ENCODE measurements at places on chromosomes 5 and 9.

GRCh38 chr5:170190436-170191134 is 42.2 kb upstream of the C5orf58 start:
- H3K27me3 ChIP-seq: no peaks in the 10 kb centered on the region
- no peaks in the 10 kb centered on the region for H3K36me3 ChIP-seq
- no peak overlapping the region for H3K4me3 ChIP-seq
- H3K27ac ChIP-seq: no peak overlapping the region
- ATAC-seq: no peak

GRCh38 chr5:147017621-147018020 is 139.1 kb upstream of the PPP2R2B start:
- no peaks in the 10 kb centered on the region for H3K36me3 ChIP-seq
- H3K4me1 ChIP-seq: no peaks in the 10 kb centered on the region
- H3K27ac ChIP-seq: no peak overlapping the region

- H3K4me3 ChIP-seq: no peak overlapping the region
- ATAC-seq: no peak
- peaks cover 7% of the 10 kb centered on the region for H3K36me3 ChIP-seq
Measured at GRCh38 chr9:94728719-94729118, 2.2 kb downstream of the AOPEP start.

DNA sequence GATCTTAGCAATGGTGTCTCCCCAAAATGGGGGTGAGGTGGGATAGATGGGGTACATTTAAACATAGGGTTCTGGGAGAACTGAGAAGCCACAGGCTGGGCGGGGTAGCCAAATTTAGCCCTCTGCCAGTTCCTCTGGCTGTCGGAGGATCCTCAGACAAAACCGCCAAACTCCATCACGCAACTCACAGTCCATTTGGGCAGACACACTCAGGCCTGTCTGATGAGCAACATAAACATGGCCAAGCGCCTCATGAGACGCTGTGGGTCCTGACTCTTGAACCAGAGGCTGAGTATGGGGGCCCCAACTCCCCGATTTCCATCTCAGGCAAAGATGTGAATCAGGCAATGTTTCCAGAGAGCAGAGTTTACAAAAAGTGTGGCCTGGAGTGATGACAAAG is 162.3 kb downstream of the FGF18 start:
- peaks cover 14% of the 10 kb centered on the region for H3K27me3 ChIP-seq
- no peaks in the 10 kb centered on the region for H3K36me3 ChIP-seq
- ATAC-seq: no peak

GRCh38 chr5:79135790-79136553 is 24.4 kb downstream of the BHMT start:
- peaks cover 20% of the 10 kb centered on the region for H3K4me1 ChIP-seq
- no peaks in the 10 kb centered on the region for H3K27me3 ChIP-seq
- H3K4me3 ChIP-seq: no peak overlapping the region
- ATAC-seq: no peak

DNA sequence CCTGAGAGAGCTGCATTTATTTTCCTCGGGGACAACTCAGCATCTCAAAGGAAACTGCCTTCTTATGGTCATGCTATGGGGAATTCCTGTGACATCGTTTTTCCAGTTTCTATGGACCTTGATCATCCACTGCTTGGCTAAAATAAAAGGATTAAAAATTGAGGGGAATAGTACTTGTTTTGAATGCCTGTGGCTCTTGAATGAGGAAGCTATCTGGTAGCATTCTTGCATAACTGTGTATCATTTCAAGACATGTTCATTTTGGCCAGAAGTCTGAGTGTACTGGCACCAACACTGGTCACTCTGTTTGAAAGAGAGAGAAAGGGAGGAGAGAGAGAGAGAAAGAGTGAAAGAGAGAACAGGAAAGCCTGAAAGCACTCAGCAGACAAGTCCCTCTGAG is 116.7 kb downstream of the DOCK2 start:
- no peaks in the 10 kb centered on the region for H3K27me3 ChIP-seq
- no peak overlapping the region for H3K4me3 ChIP-seq
- no peaks in the 10 kb centered on the region for H3K4me1 ChIP-seq
- no peak for ATAC-seq
- H3K27ac ChIP-seq: no peak overlapping the region
- no peaks in the 10 kb centered on the region for H3K36me3 ChIP-seq

DNA sequence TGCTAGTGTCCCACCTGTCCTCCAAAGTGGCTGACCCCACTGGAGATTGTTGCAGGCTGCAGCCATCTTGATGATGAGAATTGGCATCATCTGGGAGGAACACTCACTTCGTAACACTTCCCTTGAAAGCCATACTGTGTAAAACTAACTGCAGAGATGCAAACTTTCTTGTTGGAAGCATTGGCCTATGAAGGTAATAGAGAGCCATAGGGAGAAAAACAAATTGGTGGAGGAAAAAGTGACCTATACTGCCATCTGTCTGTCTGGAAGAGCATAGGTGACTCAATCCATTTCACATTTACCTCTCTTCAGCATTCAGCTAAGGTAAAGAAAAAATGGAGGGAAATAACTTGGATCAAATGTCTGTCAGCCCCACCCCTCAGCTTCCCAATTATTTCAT is 473.4 kb downstream of the NTRK2 start:
- H3K4me1 ChIP-seq: no peaks in the 10 kb centered on the region
- no peak overlapping the region for H3K27ac ChIP-seq
- no peaks in the 10 kb centered on the region for H3K36me3 ChIP-seq

- H3K27ac ChIP-seq: no peak overlapping the region
- H3K27me3 ChIP-seq: no peaks in the 10 kb centered on the region
- H3K4me3 ChIP-seq: no peak overlapping the region
- no peaks in the 10 kb centered on the region for H3K4me1 ChIP-seq
- no peak for ATAC-seq
- H3K36me3 ChIP-seq: no peaks in the 10 kb centered on the region
Measured at GRCh38 chr5:159640446-159640845, 275.8 kb upstream of the ADRA1B start.

DNA sequence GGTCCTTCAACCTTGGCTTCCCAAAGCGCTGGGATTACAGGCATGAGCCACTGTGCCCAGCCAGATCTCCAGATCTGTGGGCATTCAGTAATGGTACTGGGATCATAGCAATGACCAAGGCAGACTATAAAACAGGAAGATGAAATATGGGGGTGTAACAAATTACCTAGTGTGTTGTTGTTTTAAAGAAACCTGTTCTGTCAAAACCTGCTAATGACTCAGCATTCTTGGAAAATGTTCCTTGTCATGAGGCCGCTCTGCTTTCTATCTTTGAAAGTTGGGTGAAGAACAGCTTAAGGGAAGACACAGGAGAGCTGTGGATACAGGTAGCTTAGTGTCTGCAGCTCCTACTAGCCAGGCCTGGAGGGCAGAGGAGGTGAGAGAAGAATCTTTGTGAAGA is 19.4 kb downstream of the TARS1 start:
- H3K27me3 ChIP-seq: no peaks in the 10 kb centered on the region
- ATAC-seq: no peak
- no peak overlapping the region for H3K4me3 ChIP-seq
- peaks cover 100% of the 10 kb centered on the region for H3K36me3 ChIP-seq
- no peak overlapping the region for H3K27ac ChIP-seq

- ATAC-seq: no peak
- no peak overlapping the region for H3K4me3 ChIP-seq
- H3K27me3 ChIP-seq: no peaks in the 10 kb centered on the region
- no peaks in the 10 kb centered on the region for H3K36me3 ChIP-seq
Measured at GRCh38 chr9:7536310-7536939, 263.2 kb downstream of the DMAC1 start.

GRCh38 chr5:145960848-145961600 is 24.6 kb downstream of the SH3RF2 start:
- no peak overlapping the region for H3K4me3 ChIP-seq
- no peaks in the 10 kb centered on the region for H3K4me1 ChIP-seq
- H3K27ac ChIP-seq: no peak overlapping the region
- H3K36me3 ChIP-seq: no peaks in the 10 kb centered on the region
- ATAC-seq: no peak

- ATAC-seq: no peak
- no peak overlapping the region for H3K27ac ChIP-seq
- no peaks in the 10 kb centered on the region for H3K36me3 ChIP-seq
- no peaks in the 10 kb centered on the region for H3K4me1 ChIP-seq
- no peaks in the 10 kb centered on the region for H3K27me3 ChIP-seq
Measured at GRCh38 chr9:25557645-25558300, 120.5 kb downstream of the TUSC1 start.

DNA sequence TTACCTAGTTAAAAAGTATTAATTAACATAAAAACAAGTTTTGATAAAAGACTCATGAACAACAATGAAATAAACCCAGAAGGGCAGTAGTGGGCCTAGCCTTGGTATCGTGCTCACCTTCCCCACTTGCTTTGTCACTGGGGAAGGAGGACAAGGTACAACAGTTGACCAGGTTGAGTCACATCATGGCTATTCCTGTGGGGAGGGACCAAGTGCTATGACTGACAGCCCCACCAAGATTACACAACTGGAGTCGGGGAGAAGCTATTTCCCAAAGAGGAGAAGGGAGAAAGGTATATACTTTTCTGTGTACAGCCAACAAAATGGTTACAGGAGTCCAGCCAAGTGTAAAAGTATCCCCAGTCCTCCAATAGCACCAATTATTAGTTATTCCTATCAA is 251.3 kb upstream of the RFX3 start:
- H3K4me3 ChIP-seq: no peak overlapping the region
- no peak overlapping the region for H3K27ac ChIP-seq
- no peak for ATAC-seq
- no peaks in the 10 kb centered on the region for H3K36me3 ChIP-seq

DNA sequence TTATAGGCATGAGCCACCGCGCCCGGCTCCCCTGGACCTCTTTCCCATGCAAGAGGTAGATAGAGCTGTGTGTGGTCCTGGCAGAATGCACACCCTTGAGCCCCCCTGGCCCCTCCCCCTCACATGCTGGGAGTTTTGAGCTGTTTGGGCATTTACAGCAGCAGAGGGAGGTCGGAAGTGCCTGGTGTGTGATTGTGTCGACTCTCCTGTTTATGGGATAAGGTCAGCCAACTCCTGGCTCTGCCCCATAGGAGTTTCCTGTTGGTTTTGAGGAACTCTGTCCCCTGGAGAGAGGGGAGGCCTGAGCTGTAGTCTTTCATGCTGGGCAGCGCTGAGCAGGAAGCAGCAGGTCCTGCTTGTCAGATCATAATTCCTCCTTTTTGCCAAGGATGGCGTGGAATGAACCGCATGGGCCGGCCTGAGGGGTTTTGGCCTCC is 6.0 kb downstream of the LRRC8A start:
- no peak overlapping the region for H3K4me3 ChIP-seq
- H3K4me1 ChIP-seq: peaks cover 98% of the 10 kb centered on the region
- peak overlapping the region; percentile 97 for H3K27ac ChIP-seq
- H3K27me3 ChIP-seq: no peaks in the 10 kb centered on the region
- H3K36me3 ChIP-seq: peaks cover 58% of the 10 kb centered on the region

DNA sequence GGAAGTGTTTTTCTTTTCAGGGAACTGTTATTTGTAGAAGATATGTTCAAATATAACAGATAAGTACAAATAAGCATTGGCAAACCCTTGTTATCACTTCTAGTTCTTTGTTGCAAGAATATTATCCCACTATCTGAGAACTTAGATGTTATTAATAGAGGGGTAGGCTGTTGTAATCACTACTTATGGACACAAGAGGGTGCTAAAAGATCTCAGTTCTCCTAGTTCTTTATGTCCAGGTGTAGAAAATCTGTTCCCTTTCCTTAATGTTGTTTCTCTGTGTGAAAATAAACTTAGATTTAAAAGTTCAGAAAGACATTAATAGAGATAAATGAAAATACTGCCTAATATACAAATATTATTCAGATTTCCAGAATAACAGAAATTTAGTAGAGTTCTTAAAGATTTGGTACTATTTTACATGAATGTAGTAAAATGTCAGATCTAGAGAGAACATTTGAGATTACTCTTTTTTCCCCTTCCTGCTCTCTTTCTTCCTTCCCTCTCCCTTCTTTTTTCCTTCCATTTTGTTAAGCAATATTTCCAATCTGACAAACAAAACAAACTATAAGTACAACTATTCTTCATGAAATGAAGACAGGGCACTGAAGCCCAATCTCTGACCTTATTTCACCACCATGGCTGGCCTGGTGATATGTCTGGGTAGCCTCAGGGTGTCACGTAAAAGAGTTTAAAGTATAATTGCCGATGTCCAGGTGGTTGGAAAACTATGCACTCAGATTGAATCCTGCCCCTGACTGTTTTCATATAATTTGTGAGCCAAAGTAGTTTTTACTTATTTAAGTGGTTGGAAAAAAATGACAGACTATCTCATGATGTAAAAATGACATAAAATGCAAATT is 43.6 kb upstream of the C5orf46 start:
- H3K27me3 ChIP-seq: no peaks in the 10 kb centered on the region
- H3K27ac ChIP-seq: no peak overlapping the region
- no peak for ATAC-seq
- H3K36me3 ChIP-seq: no peaks in the 10 kb centered on the region
- no peak overlapping the region for H3K4me3 ChIP-seq
- no peaks in the 10 kb centered on the region for H3K4me1 ChIP-seq

GRCh38 chr9:134061019-134061687 is 6.7 kb downstream of the BRD3 start:
- no peak overlapping the region for H3K27ac ChIP-seq
- H3K36me3 ChIP-seq: no peaks in the 10 kb centered on the region
- no peak overlapping the region for H3K4me3 ChIP-seq
- peaks cover 6% of the 10 kb centered on the region for H3K4me1 ChIP-seq

- no peak overlapping the region for H3K27ac ChIP-seq
- H3K27me3 ChIP-seq: peaks cover 31% of the 10 kb centered on the region
- H3K4me1 ChIP-seq: no peaks in the 10 kb centered on the region
Measured at GRCh38 chr5:6405591-6405990, 27.2 kb upstream of the MED10 start.

GRCh38 chr5:146218168-146218567 is 14.8 kb downstream of the RBM27 start:
- H3K4me1 ChIP-seq: no peaks in the 10 kb centered on the region
- no peaks in the 10 kb centered on the region for H3K27me3 ChIP-seq
- H3K27ac ChIP-seq: no peak overlapping the region
- no peak overlapping the region for H3K4me3 ChIP-seq

- H3K4me3 ChIP-seq: no peak overlapping the region
- peaks cover 8% of the 10 kb centered on the region for H3K4me1 ChIP-seq
- H3K27me3 ChIP-seq: no peaks in the 10 kb centered on the region
- ATAC-seq: no peak
Measured at GRCh38 chr5:168766426-168766700, 187.2 kb upstream of the PANK3 start.

- H3K27ac ChIP-seq: no peak overlapping the region
- H3K4me3 ChIP-seq: no peak overlapping the region
- ATAC-seq: no peak
- H3K4me1 ChIP-seq: no peaks in the 10 kb centered on the region
- H3K27me3 ChIP-seq: no peaks in the 10 kb centered on the region
Measured at GRCh38 chr5:79853676-79854418, 137.2 kb downstream of the MTX3 start.

GRCh38 chr9:132077881-132078698 is 1.6 kb downstream of the MED27 start:
- H3K36me3 ChIP-seq: peaks cover 31% of the 10 kb centered on the region
- no peak for ATAC-seq
- H3K4me3 ChIP-seq: peak overlapping the region; percentile 82
- H3K27ac ChIP-seq: no peak overlapping the region

DNA sequence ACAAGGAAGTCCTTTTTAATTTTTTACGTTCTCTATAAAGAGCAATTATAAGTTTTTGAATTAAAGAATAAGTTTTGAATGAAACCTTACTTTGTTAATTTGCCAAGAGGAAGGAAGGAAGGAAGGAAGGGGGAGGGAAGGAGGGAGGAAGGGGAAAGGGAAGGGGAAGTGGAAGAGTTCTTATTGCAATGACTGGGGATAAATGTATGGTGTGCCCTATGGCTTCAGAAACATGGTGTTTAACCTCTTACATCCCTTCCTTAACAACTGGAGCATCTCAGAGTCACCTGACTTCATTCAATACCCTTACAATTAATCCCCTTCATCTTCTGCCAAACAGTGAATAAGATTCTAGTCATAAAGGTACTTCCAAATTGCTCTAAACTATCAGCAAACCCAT is 16.0 kb downstream of the CEMIP2 start:
- no peak for ATAC-seq
- peaks cover 11% of the 10 kb centered on the region for H3K4me1 ChIP-seq
- H3K27me3 ChIP-seq: no peaks in the 10 kb centered on the region
- no peak overlapping the region for H3K27ac ChIP-seq
- no peak overlapping the region for H3K4me3 ChIP-seq

All from gastroesophageal sphincter (tissue), 4 donors.